Stimulated activated CD8-positive, alpha-beta memory T cell treated with anti-CD3 and anti-CD28 coated beads, Interleukin-4, amount 100 ng/mL, for 4 hours (primary cell): ENCODE measurements at places on chromosomes 4 and X.

DNA sequence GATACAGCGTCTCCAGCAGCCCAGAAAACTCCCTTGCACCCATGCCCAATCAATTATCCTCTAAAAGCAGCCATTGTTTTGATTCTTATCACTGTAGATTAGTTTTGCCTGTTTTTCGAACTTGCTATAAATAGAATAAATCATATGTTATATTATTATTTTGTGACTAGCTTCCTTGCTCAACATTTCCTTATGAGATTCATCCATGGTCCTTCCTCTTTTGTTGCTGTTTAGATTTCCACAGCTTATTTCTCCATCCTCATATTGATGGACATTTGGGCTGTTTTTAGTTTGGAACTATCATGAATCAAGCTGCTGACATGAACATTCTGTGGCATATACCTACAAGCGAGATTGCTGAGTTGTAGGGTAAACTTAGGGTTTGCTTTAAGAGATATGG, 595.3 kb downstream of the BCOR start:
- no peak for DNase-seq

- DNase-seq: no peak
Observed at GRCh38 chr4:132998585-132999230, 150.4 kb upstream of the PCDH10 start.

DNA sequence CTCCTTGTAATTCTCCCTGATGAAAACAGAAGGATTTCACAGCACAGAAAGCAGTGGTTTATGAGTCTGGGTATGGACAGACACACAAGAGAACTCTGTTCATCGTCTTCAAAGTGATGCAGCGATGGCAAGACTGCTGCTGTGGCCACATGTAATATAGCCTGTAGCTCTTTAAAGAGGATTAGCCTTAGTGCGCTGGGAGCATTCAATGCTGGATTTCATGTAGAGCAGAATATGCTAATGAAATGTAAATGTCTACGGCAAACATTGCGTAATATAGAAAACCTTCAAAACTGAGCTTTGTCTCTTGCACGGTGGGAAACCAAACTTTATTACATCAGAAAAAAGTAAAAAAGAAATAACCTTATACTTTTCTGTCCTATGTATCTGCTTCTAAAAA, 42.9 kb downstream of the ALPK1 start:
- DNase-seq: no peak

GRCh38 chrX:46627062-46627461, 53.5 kb downstream of the CHST7 start:
- no peak for DNase-seq
